ENCODE measurements at places on chromosomes 7 and 10.
A peak's percentile ranks its signal among the peaks of the same experiment; 100 is the strongest.

DNA sequence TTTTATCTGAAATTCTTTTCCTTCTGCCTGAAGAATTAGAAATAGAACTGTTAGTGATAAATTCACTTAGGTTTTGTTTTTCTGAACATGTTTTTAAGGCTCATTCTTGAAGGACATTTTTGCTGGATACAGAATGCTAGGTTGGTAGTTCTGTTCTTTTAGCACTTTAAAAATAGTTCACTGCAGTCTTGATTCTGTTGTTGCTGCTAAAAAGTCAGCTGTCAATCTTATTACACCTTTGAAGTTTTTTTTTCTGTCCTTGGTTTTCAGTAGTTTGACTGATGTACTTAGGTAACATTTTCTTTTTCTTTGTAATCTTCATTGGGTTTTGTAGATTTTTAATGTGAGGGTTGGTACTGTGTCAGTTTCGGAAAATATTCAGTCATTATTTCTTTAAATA is 48.7 kb downstream of the C1GALT1 start:
- ATAC-seq = no peak

DNA sequence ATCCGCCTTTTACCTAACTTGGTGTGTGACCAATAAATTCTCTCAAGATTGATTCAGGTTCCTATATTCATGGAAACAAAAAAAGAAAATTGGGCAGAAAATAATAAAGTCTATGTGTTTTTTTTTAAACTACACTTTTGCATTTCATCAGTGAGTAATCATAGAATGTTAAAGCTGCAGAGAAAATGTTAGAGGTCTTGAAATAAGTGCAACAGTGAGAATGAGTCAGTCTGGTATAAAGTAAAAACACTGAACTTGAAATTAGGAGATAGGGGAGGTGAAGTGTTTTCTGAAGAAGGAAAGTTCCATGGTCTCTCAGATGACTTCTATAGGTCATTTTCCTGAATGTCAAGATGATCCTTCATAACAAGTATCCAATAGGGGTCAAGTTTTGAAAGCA is 202.6 kb upstream of the NRP1 start:
- ATAC-seq = no peak

DNA sequence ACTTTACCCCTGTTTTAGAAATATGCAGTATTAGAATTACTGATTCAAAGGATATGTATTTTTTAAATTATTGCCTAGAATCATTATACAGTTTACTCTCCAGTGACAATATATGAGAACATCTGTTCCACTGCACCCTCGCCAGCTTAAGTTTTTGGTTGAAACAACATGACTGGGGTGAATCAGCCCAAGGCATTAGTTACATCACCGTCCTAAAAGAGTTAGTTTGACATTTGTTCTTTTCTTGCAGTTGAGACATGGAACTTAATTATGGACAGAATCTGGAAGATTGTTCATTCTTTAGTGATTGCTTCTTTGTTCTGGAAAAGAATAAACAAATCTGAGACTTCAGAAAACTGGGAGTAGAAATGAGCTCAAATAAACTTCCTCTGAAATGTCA is 167.3 kb upstream of the DKK1 start:
- ATAC-seq = no peak

DNA sequence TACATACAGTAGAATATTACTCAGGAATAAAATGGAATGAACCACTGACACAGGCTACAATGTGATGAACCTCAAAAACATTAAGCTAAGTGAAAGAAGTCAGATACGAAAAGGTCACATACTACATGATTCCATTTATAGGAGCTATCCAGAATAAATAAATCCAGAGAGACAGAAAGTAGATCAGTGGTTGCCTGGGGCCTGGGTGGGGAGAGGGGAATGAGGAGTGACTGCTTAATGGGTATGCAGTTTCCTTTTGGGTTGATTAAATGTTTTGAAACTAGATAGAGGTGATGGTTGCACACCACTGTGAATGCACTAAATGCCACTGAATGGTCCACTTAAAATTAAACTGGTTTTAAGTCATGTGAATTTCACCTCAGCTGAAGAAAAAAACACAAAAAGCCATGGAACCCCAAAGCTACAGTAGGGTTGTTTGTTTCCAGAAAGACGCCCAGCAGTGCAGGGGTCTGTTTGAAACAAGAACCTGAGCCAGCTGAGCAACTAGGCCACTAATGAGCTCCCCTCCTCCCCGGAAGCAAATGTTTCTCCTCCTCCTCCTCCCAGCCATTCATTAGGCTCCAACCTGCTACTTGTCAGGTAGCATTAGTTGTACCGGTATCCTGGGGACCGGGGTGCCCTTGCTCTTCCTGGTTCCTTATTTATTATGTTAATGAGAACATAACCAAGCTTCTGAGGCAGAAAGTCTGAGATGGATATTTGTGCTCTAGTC is 168.4 kb downstream of the EVX1 start:
- ATAC-seq = no peak

DNA sequence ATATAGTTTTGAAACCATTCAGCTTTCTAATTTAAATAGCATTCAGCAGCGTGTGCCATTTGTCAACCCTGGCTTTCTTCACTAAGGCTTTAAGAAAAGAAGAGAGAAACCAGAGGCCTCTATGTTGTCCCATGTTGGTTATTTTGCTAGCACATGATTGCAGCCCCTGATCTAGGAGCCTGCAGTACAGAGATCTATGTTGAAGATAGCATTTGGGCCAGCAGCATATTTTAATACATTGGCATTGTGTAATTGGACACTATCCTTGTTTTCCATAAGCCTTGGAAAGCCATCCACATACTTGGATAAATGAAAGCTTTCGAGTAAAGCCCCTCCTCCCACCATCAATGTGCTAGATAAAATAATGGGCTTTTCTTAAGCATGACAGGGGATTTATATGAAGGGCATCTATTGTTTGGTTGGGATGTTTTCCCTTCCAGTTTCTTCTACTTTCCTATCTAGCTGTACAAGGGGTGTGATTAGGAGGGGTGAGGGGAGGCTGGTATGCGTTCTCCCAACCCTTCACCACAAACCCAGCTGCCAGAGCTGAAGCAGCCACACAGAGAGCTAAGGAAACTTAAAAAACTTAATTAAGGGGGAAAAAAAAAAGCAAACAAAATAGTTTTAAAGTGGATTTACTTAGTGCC is 23.1 kb upstream of the SDHAF3 start:
- no peak for ATAC-seq

DNA sequence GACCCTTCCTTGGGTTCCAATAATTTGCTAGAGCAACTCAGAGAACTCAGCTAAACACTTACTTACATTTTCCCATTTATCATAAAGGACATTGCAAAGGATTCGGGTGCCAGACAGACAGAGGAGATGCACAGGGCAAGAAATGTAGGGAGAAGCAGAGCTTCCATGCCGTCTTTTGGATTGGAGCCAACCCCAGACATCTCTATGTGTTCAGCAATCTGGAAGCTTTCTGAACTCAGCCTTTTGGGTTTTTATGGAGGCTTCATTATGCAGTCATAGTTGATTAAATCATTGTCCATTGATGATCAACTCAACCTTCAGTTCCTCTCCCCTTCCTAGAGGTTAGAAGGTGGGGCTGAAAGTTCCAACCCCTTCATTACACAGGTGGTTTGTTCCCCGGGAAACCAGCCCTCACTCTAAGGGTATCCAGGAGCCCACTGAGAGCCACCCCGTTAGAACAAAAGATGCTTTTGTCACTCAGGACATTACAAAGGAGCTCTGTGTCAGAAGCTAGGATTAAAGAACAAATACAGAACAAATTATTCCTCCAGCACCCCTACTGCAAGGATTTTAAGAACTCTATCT is 211.9 kb upstream of the VSTM2A start:
- ATAC-seq = no peak

- ATAC-seq = peak; percentile 80
Measured at GRCh38 chr10:29998142-29998808, 61.1 kb downstream of the JCAD start.

- ATAC-seq = no peak
Measured at GRCh38 chr10:47101807-47102206, 190.6 kb downstream of the PTPN20 start.

DNA sequence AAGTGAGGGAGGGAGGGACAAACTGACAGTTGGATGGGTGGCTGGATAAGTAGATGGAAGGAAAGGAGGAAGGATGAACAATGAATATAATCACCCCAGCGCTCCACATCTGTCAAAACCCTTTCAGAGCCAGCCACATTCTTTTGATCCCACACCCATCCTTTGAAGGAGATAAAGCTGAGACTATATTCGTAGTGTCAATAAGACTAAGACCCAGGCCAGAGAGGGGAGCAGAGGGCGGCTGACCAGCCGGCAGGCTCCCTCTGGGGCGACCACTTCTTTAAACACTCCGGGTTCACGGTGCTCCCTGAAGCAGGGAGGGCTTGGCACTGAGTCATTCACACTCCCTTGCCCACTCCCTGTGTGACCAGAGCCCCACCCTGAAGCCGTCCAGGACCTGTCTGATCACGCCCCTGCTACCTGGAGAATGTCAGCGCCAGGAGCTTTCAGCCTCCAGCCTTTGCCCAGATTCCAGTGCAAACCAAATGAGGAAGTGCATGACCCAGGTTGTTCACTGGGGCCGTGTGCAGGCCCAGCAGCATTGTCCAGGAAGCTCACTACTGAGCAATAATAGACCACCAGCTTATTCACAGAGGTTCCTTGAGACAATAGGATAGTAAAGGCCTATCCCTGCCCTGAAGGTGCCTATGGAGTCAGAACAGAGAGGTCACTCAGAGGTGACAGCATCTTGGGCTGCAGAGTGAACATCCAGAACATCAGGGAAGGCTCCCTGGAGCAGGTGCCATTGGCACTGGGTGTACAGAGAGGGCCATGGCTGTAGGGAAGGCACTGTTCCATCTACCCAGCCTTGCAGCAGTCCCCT is 34.4 kb downstream of the UNC5B start:
- ATAC-seq = peak; percentile 85

DNA sequence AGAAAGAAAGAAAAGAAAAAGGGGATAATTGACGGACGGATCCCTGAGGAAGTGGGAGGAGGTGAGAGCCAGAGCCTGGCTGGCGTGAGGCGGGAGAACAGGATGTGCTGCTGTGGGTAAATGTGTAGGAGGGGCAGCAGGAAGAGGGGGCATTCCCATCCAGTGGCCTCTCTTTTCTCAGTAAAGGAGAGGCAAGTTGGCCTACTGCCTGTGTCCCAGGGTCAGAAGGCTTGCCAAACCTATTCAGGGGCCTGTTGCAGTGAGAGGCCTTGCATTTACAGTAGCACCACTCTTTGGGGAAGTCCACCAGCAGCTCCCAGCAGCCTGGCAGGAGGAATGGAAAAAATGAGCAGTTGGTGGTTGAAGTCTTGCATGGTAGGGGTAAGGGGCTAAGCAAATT is 26.6 kb upstream of the ASCC1 start:
- no peak for ATAC-seq

DNA sequence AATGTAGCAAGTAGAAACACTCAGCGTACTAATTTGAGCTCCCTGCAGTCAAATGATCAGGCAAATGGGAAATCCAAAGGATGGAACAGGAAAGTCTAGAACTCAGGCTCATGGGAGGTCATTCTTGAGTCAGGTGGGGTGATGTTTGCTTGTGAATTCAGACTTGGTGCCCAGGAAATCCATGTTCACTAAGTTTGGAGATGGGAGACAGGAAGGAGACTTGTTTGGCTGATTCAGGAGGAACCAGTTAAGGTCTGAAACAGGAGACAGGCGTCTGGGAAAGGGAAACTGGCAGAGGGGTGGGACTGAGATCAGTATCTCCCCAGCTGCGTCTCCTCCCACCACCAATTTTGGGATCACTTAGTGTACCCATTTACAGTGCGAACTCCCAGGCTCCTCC is 38.4 kb upstream of the ZNF438 start:
- no peak for ATAC-seq

Data from esophagus mucosa (tissue), 1 donor.